HT-29 (cell line): ENCODE measurements at places on chromosomes 12 and 14.

- DNase-seq: no peak
Measured at GRCh38 chr14:97074456-97074855, 277.3 kb downstream of the VRK1 start.

DNA sequence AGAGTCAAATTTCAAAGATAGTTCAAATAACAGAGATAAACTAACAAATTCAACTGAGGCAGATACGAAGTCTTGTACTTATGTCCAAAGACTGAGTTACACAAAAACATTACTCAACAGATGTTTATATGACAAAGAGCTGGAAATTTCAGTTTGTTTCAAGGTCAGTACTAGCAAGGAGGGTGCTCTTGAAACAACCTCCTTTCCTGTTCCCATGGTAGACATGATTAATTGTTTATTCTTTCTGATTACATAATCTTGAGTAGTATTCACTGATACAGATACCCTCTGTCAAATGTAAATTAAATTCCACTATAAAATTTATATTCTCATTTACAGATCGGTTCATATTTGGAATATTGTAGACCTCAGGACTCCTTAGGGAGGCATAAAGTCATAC is 23.4 kb downstream of the TSPAN8 start:
- no peak for DNase-seq

DNA sequence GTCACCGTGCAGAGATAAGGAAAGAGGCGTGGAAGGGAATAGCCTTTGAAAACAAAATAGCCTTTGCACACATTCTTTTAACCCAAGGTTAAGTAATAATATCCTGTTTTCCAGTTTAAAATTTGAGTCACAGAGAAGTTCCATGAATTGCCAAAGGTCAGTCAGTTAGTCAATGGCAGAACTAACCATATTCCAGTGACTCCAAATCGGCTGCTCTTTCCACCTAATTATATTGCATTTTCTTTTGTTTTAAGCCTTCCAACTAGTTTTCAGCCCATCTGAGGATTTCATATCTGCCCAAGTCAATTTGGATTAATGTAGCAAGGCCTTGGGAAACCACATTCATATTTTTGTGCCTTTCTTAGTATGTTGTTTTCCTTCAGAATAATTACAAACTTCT is 373.0 kb downstream of the CCDC91 start:
- no peak for DNase-seq

- DNase-seq: no peak
Measured at GRCh38 chr12:5102261-5102789, 58.6 kb downstream of the KCNA5 start.

GRCh38 chr12:6788972-6789924 is at the start of gene CD4:
Gene CD4 (plus strand): TSS chr12:6789528. CDS start chr12:6800139, 10,611 bp downstream.
- DNase-seq: peak; percentile 53

GRCh38 chr12:9642606-9643265 is 26.8 kb upstream of the CLEC2D start:
- DNase-seq: no peak

DNA sequence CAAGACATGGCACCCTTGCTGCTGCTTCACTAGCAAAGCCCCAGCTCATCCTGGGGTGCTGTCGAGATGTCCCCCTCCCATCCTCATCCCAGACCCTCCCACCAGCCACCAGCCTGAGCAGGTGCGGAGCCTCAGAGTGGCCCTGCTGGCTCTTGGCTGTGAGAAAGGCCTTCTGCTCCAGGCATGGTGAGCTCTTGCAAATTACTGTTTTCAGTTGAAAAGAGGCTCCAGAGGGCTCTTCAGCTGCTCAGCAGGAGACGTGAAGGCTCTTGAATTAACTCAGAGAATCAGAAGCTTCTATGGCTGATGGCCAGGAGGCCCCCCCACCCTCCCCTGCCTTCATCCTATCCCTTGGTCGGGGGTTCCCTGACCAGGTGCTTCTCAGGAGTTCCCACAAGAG is 44.1 kb downstream of the WSCD2 start:
- DNase-seq: no peak

DNA sequence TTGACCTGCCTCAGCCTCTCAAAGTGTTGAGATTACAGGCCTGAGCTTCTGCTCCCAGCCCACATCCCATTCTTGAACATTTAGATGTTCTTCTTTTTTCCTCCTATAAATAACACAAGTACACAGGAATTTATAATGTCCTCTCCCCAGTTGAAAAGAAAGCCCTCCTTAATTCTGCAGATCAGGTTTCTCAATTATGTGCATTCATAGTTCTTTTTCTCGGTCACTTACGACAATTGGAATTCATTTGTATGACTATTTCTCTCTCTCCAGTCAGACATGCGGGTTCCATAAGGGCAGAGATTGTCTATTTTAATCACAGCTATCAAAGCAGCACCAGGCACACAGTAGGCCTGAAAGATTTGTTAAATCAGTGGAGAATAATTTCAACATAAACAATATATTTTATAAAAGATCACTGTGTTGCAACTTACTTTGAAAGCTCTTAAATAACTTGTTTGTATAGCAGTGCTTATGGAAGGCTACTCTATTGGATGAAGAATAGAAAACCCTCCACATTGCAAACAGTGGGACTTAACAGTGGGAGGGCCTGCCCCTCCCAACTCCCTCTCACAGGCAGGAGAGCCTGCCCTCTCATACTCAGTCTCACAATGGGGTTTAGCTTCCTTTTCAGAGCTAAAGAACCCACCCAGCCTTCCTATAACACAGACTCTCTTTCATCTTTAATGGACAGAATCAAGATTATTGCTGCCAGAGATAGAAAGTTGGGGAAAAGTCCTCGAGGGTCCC is 84.1 kb upstream of the TRAF3 start:
- no peak for DNase-seq

GRCh38 chr14:88194531-88194930 is 128.5 kb downstream of the KCNK10 start:
- no peak for DNase-seq

DNA sequence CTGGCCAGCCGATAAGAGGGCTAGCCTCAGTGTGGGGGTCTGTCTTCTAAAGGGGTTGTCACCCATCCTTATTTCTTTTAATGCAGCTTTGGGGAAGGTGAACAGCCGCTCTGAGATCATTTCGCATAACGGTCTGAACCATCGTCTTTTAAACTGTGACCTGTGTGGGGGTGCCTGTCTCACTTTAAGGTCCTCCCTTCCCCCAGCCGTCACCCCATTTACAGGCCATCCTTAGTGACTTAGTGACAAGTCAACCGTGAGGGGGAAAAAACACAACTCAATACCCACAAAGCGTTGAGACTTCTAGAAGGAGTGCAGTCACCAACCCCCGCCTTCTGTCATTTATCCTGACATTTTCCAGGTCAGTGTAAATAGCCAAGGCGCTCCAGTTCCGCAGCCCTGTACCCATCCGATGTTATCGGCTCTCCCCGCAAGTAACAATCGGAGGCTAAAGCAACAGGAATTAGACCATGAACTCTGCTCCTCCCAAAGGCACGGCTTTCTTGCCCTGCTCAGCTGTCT is 505 bp upstream of the DENND5B start:
- peak; percentile 78 for DNase-seq

DNA sequence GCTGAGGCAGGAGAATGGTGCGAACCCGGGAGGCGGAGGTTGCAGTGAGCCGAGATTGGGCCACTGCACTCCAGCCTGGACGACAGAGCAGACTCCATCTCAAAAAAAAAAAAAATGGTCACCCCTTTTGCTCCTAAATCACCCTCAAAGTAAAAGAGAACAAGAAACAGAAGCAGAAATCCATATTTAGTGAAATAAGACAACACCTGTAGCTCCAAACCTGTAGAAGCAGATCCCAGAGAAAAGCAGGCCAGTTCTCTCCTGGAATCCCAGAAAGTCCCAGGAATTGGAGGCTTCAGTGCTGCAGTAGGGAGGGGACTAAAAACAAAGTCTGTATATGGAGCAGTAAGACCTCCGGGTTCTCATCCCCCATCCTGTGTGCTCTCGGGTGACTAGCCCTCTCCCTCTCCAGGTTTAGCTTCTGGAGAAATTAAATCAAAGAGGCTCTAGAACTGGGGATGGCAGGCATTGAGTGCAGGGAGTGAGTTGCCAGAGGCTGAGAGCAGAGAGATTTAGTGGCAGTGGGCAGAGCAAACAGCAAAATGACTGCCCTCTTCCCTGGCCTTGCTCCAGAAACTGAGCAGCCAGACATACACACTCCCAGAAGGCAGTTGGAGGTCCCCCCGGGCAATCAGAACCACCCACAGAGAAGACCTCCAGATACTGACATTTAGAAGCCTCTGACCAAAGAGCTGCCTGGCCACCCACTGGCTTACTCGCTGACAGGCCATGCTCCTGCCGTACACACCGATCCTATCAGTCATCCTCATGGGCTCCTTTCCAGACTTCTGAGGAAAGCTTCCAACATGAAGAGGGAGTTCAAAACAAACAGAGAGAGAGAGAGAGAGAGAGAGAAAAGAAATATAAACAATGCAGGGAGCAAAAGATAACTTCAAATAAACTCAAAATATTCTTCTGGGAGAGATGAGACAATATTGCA is 6.3 kb upstream of the MLXIP start:
- no peak for DNase-seq

- no peak for DNase-seq
Measured at GRCh38 chr14:57575482-57575881, 81.8 kb upstream of the CCDC198 start.

DNA sequence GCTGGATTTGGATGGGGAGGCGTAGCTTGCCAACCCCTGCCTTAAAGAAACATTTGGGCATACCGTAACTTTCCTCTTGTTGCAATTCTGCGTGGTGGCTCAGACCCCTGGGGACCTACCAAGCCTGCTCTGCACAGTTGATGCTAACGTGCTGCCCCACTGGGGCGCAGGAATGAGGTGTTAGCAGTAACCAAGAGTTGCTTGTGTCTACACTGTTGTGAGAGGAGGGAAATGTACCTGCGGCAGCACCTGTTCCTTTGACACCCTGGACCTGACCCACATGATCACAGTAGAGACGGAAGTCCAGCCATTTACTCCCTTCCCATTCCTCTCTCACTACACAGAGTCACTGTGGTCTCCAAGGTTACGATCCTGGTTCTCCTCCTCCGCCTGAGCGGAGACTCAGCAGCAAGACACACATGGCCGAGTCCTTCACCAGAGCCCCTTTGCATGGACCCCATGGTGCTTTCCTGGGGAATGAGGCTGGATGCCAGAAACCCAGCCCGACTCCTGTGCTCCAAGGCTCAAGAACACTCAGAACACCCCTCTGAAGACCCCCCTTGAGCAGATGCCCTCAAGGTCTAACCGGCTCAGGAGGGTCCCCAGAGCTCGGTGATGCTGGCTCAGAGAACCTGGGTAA is 84.8 kb downstream of the FBXL14 start:
- DNase-seq: no peak

GRCh38 chr12:76591476-76591875 is 31.9 kb upstream of the OSBPL8 start:
- no peak for DNase-seq

DNA sequence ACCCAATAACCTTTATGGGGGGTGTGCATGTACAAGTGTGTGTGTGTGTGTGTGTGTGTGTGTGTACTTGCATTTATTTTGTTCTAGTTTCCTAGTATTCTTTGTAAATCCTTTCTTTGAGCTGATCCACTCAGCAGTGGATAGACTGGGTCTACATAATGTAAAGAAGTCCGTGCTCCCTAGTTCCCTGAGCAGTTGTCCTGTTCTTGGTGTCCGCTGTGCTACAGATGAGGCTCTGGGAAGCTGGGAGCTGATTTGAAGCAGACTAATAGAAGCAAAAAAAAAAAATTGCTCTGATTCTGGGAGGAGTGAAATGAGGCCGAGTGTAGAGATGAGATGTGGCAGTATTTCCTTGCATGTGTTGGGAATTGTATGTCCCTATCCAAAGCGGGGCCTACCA is 150.4 kb upstream of the WSCD2 start:
- DNase-seq: no peak

- DNase-seq: no peak
Measured at GRCh38 chr12:69936214-69936731, 111.2 kb downstream of the MYRFL start.

DNA sequence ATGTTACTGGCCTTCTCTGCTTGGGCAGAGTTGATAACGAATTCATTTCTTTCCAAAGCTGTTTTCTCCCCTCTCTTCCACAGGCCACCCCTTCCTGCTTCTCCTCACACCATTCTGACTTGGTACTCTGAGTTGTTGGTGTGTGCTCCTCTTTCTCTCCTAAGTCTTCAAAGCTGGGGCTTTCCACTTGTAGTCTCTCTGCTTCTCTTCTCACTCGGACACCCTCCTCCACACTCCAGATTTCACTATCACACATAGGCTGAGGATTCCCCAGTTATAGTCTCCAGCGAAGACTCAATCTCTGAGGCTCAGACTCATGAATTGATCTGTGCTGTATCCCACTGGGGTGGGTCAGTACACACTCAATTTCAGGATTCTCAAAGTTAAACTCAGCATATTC is 201.0 kb downstream of the SSPN start:
- no peak for DNase-seq

- DNase-seq: no peak
Measured at GRCh38 chr12:1931642-1932041, 13.2 kb upstream of the CACNA2D4 start.

- DNase-seq: no peak
Measured at GRCh38 chr14:86013641-86014040, 483.7 kb downstream of the FLRT2 start.
